ENCODE measurements at places on chromosomes 2 and 18. TPM values are rescaled to one million over a fixed set of nuclear protein-coding genes. Genes with fewer than 3 reads are reported as not detected.

GRCh38 chr2:112626604-112627059 lies 19.1 kb upstream of the SLC20A1 start:
- DNase-seq = peak; percentile 73

- DNase-seq = no peak
Observed at GRCh38 chr18:10157706-10158105, 243.9 kb downstream of the VAPA start.

DNA sequence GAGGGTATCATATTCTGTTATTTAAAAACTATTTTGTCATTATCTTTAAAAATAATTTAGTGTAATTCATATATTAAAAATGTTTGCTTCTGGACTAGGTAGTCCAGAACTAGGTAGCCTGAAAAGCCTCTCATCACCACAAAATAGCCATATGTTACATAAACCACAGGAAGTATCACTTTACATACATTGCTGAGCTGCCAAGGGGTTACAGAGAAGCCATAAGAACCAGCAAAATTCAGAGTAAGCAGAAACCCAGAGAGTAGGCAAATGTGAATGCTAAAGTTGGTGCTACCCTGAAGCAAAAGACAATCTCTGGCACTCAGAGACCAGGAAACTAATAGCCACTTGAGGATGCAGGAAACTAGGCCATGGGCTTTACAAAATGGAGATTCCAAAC lies 60.9 kb downstream of the LOXHD1 start:
- no peak for DNase-seq

ACKR3 gene
- total RNA-seq = 0.90 TPM

Measured in CD8-positive, alpha-beta memory T cell (primary cell).